Naive thymus-derived CD8-positive, alpha-beta T cell (primary cell): ENCODE measurements at places on chromosomes 3 and 15. TPM values are rescaled to one million over a fixed set of nuclear protein-coding genes. Genes with fewer than 3 reads are reported as not detected.

DNA sequence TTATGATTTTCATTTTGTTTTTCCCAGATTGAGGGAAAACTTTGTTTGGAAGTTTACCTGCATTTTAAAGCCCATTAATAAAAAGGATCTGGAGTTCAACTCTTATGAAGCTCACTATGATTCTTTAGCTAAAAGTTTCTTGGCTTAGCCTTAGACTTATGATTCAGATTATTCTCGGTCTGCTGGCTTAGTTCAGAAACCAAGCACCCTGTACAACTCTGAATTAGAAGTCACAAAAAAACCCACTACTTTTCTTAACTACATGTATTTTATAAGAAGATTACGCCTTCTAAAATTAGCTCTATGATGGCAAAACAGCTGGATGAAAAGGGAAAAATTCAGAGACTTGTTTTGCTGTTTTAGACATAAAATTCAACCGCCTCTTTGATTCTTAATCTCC lies 14.3 kb upstream of the DENND4A start:
- H3K4me1 ChIP-seq: peaks cover 32% of the 10 kb centered on the region
- peak overlapping the region; percentile 58 for H3K27ac ChIP-seq
- no peaks in the 10 kb centered on the region for H3K36me3 ChIP-seq
- H3K4me3 ChIP-seq: peak overlapping the region; percentile 97
- DNase-seq: no peak

DNA sequence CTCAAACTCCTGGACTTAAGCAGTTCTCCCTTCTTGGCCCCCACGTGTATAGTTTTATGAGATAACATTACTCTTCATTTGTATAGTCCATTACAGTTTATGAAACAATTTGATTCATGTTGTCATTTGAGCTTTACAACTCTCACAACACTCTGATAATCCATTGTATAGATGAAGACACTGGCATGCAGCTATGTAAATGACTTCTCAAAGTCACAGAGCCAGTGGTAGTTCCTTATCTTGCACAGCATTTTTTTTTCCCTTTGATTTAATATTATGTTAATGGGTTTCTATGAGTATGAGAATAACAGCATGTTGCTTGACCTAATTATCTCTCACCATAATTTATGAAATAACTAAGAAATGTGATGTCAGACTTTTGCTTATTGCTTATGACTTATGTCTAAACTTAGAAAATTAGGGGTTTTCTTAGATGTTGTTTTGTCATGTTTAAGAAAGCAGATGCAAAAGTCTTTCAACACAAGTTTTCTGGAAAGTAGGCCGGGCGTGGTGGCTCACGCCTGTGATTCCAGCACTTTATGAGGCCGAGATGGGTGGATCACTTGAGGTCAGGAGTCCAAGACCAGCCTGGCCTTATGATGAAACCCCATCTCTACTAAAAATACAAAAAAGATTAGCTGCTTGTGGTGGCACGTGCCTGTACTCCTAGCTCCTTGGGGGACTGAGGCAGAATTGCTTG lies 13.3 kb downstream of the VPS8 start:
- H3K27ac ChIP-seq: no peak overlapping the region
- H3K27me3 ChIP-seq: no peaks in the 10 kb centered on the region
- H3K36me3 ChIP-seq: peaks cover 7% of the 10 kb centered on the region
- H3K4me1 ChIP-seq: peaks cover 18% of the 10 kb centered on the region

Gene BNIP2
- 107 TPM for total RNA-seq

Gene ECE2
- total RNA-seq: not detected

Gene CTXND1
- not detected for total RNA-seq

GRCh38 chr3:144033863-144034262 lies 62.2 kb downstream of the DIPK2A start:
- H3K4me1 ChIP-seq: peaks cover 8% of the 10 kb centered on the region
- no peaks in the 10 kb centered on the region for H3K36me3 ChIP-seq
- H3K27me3 ChIP-seq: no peaks in the 10 kb centered on the region

DNA sequence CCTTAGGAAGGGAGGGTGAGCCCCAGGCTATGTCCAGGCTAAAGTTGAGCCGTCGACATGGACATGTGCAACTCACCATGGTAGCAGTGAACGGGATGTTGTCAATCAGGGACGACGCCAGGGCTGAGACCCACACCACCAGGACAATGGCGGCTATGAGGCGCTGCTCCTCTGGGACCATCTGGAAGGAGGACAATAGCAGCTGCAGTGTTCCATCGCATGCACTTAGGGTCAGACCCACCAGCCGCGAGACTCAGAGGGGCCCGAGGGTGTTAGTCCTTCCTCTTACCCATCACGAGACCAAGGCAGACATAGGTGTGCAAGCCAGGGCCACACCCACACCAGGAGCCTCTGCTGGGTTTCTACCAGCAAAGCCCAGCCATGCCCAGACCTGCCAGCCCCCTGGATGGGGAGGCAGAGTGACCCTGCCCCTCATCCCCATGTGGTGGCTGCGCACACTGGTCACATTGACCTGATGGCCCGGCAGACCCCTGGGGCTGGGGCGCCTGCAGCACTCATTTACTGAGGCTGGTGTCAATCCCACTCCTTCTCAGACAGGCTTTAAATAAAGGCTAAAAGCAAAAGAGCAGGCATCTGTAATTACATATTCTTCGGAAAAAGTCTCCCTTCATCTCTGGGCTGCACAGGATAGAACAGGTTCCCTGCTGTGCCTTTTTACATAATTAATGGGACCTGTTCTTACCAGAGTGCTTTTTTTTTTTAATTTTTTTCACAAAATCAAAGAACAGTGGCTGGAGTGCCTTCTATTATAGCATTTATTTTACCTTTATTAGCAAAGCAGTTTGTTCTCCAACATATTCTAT lies 227.8 kb downstream of the OCA2 start:
- H3K27me3 ChIP-seq: peaks cover 4% of the 10 kb centered on the region
- no peaks in the 10 kb centered on the region for H3K36me3 ChIP-seq
- no peak overlapping the region for H3K4me3 ChIP-seq
- H3K4me1 ChIP-seq: no peaks in the 10 kb centered on the region

DNA sequence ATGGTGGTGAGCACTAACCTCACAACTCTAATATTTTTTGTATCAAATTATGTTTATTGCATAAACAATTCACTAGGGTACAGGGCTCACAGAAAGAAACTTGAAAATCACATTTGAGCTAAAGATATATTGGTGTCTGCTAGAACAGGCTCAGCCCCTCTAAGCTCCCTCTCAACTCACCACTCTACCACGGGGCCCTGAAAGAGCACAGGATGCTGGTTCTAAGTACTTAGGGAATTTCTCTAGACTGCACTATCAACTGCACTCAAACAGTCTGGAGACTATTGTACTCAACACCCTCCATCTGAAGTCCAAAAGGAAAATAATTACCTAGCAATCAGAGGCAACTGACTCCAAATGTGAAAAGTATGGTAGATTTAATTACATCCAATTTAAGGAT lies 98.7 kb upstream of the STRIT1 start:
- no peak for DNase-seq
- H3K4me1 ChIP-seq: no peaks in the 10 kb centered on the region
- H3K4me3 ChIP-seq: no peak overlapping the region
- H3K27ac ChIP-seq: no peak overlapping the region
- H3K27me3 ChIP-seq: peaks cover 6% of the 10 kb centered on the region

Gene RGMA
- total RNA-seq: not detected

Gene RAB6B
- not detected for total RNA-seq

Gene CHRNA5
- total RNA-seq: 1.3 TPM

- H3K36me3 ChIP-seq: no peaks in the 10 kb centered on the region
- H3K27ac ChIP-seq: no peak overlapping the region
- DNase-seq: no peak
- no peak overlapping the region for H3K4me3 ChIP-seq
- no peaks in the 10 kb centered on the region for H3K27me3 ChIP-seq
These were observed 180.0 kb downstream of the ERC2 start for GRCh38 chr3:56288258-56288657.

Gene TLR9
- 2.8 TPM for total RNA-seq

Gene ERC2
- total RNA-seq: not detected

Gene DTWD1
- total RNA-seq: 33.7 TPM

Gene CMTM8
- 2.2 TPM for total RNA-seq

DNA sequence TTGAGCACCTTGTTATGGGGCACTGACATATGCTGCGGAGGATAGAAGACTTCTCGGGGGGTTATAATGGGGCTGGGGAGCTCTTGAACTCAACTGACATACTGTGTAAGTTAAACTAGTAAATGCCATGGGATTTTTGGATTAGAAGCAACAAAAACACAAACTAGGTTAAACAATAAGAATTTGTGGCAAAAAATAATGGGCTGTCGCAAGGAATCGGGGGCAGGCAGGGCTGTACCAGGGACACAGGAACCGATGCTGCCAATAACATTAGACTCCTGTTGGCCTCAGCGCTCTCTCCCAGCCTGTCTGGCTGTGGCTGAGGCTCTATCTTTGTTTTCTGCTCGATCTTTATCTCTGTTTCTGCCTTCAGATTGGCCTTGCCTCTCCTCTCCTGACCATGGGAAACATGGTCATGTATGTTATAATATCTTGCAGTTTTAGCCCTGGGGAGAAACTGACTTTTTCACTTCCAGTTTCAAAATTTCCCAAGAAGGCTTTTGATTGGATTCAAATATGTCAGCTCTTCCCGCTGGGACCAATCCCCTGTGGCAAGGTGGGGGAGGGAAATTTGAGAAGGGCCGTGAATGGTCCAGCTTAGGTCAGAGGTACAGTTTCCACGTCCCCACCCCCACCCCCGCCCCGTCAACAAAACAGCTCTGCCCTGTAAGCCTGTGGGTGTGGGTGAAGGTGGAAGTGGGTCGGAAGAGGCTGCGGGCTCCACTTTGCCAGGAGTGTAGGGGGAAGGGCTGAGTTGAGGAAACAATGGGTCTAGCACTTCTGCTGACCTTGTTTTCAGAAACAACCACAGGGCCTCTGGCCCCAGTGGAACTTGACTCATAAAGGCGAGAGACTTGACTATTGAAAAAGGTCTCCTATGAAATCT lies 161.1 kb upstream of the TBL1XR1 start:
- peak overlapping the region; percentile 100 for H3K27ac ChIP-seq
- H3K4me1 ChIP-seq: peaks cover 64% of the 10 kb centered on the region
- H3K36me3 ChIP-seq: no peaks in the 10 kb centered on the region
- H3K4me3 ChIP-seq: peak overlapping the region; percentile 96
- DNase-seq: no peak
- H3K27me3 ChIP-seq: no peaks in the 10 kb centered on the region
